IPS DF 19.7 (cell line): ENCODE measurements at places on chromosomes 2 and 18.

- no peak for DNase-seq
These were observed 26.8 kb upstream of the ASXL2 start for GRCh38 chr2:25905126-25905525.

DNA sequence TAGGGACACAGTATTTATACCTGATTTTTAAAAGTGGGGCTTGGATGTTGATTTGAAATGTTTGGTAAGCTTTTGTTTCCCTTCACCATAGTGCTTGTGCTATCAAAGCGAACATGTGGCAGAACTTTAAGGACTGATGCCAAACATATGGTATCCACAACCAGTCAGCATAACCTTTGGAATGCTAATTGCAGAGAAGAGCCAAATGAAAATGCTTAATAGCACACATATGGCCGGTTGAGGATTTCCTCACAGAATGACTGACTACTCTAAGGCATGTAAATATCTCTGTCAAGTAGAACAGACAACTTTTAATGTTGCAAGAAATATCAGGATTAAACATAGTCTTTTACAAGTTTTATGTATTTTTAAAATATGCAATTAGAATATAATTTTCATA is 120.9 kb upstream of the COL3A1 start:
- no peak for DNase-seq

DNA sequence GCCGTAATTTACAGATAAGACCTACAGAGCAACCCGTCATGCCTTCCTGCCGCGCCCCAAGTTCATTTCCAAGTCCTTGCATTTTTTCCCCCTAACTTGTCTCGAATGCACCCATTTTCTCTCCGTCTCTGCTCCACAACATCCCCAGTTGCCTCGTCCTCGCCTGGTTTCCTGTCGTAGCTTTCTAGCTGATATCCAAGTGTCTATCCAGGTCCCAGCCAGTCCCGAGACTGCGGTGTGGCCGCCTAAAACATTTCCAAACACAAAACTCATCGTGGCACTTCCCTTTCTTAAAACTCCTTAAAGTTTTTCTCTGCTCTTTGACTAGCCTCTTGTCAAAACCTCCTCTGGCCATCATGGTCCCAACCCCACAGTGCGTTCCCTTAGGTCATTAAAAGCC is 1.2 kb upstream of the BARD1 start:
- DNase-seq = no peak

DNA sequence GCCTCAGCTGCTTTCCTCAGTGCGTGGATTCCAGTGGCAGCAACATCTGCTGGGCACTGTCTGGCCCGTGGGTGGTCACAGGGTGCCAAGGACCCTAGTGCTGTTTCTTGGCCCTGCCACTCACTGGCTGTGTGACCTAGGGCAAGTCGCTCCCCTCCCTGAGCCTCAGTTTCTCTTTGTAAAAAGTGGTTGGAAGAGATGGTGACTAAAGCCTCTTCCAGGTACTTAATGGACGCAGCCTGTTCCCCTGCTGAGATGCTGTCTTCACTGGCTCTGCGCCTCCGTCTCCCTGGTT is 42.2 kb downstream of the ATOH8 start:
- DNase-seq = no peak

DNA sequence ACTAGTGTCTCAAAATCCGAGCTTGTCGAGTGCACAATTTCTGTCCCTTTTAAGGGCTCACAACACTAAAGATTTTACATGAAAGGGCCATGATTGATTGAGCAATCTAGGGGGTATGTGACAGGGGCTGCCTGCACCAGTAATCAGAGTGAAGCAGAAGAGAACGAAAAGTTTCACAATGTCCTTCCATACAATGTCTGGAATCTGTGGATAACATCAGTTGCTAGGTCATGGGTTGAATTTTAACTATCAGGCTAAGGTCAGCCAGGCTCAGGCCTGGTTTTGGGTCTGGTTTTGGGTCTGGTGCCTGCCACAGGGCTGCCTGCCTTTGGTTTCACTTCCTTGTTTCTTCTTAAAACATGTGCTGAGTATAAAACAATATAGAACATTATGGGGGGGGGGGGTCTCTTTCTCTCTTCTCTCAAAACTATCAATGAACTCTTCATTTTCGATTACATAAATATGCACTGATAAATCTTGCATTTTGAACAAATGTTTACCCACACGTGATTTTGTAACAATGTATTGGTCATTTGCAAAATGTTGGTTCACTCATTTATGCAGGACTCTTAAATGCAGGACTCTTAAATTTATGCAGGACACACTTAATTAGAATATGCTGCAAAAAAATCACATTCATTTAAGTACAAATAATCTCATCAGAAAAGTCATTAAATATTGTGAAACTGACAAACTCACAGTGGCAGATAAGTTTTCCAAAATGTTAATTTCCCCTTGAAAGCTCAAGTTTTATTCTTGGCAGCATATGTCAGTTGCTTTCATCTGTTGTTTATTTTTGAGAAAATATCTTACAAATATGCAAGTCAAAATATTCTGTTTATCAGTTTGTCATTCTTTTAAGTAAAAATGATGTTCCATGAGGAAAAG is 290.5 kb upstream of the KYNU start:
- DNase-seq = no peak

GRCh38 chr18:39841482-39842365 is 2113.3 kb upstream of the PIK3C3 start:
- peak; percentile 33 for DNase-seq

DNA sequence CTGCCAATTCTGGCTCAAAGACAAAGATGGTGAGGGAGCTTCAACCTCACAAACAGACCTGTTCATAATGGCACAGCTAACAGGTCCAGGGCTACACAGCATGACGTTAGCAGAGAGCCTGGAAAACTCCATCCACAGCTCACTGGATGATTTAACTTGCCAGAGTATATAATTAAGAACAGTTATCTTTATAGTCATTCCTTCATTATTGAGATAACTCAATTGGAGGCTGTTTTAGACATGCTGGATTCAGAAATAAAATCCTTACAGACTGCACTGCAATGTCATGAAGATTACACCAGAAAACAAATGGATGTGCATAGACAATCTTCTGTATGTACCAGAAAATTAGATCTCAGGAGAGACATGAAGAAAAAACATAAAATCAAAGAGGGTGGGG is 55.1 kb upstream of the LYPD1 start:
- no peak for DNase-seq

DNA sequence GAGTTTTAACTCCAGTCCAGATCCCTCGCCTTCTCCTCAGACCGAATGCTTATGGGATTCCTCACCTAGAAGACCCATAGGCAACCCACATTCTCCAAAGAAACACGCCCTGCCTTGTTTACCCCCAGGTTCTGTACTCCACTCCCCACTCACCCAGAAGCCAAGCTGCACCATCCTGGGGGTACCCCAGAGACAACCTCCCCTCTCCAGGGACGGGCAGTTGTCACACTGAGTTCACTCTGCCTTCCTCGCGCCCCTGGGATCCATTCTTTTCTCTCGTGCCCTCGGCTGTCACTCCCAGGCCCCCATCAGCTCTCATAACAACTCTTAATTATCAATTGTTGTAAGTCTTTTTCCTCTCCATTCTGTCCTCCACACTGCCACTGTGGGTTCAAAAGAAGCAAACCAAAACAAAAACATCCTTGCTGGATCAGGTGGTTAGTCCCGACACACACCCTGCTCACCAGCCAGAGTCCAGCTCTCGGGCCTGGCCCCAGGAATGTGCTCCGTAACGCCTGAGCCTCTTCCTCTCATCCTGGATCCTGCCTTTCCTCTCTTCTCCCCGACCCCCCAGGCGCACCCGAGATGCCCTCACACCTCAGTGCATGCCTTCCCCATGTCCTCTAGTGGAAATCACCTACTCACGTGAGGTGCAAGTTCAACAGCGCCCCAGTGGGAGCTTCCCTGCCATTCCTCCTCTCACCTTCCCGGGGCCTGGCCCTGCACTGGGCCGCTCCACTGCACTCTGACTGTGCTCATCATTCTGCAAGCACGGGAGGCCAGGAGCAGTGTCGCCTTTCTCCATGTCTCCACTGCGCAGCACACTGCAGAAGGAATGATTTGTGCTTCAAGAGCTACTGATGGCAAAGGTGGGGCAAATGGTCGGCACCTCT is 20.7 kb downstream of the COX7A2L start:
- no peak for DNase-seq

GRCh38 chr2:195574312-195574711 is 82.7 kb upstream of the SLC39A10 start:
- no peak for DNase-seq

DNA sequence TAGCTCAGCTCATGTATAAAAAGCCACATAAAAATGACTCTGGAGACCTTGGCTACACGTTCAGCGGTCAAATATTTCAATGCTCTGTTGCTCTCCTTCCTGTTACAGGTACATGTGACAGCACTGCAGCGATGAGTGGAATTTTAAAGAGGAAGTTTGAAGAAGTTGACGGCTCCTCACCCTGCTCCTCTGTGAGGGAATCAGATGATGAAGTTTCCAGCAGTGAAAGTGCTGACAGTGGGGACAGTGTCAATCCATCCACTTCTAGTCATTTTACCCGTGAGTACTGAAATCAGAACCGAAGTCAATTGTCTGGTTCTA is 125.4 kb downstream of the CSRNP3 start:
- DNase-seq = no peak

- no peak for DNase-seq
These were observed 44.5 kb downstream of the COMMD1 start for GRCh38 chr2:61949714-61950560.

DNA sequence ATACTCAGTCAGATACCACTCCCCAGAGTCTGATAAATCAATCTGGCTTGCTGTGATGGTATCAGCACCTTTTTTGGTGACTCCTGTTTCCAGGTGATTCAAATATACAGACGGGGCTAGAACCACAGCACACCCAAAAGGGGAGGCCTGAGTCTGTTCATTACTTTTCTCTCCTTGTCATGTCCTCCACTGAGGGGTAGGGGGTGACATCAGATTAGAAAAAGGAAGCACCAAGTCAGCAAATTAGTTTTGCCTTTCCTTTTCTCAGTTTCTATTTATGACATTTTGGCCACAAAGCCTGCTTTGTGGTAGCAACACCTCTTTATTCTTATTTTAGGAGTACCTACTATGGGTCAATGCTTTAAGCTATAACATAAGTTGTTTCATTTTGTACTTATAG is 127.4 kb downstream of the CCDC102B start:
- DNase-seq = no peak
